ENCODE measurements at places on chromosomes 2 and 18.

DNA sequence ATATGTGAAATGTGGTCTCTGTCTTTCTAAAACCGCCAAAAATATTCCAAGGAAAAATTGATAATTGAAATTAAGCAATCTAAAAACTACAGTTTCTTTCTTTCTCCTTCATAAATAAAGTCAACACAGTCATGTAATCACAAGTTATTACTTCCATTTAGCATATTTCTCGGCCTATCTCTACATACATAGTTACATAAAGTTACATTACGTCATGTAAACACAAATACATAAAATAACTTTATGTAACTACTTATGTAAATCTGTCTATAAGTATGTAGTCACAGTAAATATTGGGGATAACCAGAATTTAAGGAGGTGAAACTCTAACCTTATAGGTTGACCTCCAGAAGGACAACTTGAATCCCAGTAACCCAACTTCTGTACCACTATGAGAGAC is 48.5 kb upstream of the PID1 start:
- DNase-seq, result no peak

- no peak for DNase-seq
These were observed 575 bp downstream of the TMEM150A start for GRCh38 chr2:85601771-85602475.

DNA sequence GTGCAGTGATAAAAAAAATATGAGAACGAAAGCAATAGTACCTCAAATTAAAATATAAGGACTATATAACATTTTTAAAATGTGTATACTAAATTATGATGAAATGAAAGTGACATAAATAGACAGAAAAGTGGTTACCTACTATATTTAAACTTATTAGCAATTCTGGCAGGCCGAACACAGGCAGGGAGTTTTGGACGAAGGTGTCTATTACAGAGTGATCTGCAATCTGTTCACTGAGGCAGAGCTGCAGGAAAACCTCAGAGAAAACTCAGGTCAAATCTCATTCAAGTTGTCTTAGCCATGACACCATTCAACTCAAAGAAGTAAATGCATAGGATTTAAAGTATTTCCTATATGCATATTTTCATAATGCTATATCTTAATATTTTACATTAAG is 274.8 kb upstream of the GULP1 start:
- DNase-seq, result no peak

DNA sequence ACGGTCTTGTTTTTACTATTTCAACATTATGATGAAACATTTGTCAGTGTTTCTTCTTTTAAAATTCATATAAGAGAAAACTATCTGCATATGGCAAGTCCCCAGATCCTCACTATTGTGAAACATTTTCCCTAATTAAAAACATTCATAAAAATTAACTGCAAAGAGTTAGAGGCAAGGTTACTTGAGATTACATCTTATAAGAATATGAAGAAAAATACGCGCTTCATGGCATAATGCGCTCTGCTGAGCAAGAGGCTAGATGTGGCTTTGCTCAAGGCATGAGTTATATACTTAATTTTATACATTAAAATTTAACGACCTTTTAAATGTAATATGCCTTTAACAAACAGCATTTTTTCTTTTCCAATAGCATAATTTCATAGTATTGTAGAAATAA is 166.4 kb upstream of the RPRM start:
- no peak for DNase-seq

DNA sequence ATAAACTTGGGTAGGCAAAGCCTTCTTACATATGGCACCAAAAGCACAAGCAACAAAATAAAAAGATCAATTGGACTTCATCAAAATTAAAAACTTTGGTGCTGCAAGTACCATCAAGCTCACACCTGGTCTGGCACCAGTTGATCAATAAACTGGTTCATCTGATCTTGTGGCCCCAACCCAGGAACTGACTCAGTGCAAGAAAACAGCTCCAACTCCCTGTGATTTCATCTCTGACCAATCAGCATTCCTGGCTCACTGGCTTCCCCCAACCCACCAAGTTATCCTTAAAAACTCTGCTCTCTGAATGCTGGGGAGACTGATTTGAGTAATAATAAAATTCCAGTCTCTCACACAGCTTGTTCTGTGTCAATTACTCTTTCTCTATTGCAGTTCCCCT is 8.4 kb downstream of the EPG5 start:
- DNase-seq, result no peak

DNA sequence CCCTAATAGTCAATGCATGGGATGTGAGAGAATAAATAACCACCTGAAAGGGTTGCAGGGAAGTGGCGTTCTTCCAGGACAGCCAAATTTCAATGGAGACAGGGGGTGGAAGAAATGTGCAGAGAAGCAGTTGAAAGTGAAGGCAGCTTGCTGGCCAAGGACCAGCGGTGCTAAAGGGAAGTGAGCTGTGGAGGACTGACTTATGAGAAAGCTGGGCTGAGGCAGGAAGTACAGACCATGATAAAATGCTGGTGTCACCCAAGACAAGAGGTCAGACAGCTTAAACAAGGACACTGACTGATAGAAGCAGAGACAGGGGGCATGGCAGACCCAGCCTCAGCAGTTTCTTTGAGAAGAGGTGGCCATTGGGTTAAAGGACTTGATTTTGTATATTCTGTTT is 106.7 kb downstream of the DTNB start:
- DNase-seq, result peak; percentile 51

- peak; percentile 71 for DNase-seq
These were observed 1.6 kb downstream of the KLHL29 start for GRCh38 chr2:23386339-23387220.

- peak; percentile 76 for DNase-seq
These were observed 18.8 kb upstream of the MREG start for GRCh38 chr2:216031960-216032689.

DNA sequence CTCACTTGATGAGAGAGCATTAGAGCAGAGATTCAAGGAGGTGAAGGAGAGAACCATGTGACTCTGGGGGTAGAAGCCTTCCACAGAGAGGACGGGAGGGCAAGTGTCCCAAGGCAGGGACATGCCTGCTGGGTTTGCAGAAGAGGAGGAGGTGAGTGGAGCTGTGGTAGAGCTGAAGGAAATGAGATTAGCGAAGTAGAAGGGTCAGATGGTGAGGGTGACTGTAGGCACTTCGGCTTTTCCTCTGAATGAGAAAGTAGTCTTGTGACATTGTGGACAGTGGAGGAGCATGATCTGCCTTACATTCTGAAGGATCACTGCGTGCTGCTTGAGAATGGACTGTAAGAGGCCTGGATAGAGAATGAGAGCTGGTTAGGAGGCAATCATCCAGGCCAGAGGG is 126.0 kb downstream of the NXPH2 start:
- DNase-seq, result no peak

DNA sequence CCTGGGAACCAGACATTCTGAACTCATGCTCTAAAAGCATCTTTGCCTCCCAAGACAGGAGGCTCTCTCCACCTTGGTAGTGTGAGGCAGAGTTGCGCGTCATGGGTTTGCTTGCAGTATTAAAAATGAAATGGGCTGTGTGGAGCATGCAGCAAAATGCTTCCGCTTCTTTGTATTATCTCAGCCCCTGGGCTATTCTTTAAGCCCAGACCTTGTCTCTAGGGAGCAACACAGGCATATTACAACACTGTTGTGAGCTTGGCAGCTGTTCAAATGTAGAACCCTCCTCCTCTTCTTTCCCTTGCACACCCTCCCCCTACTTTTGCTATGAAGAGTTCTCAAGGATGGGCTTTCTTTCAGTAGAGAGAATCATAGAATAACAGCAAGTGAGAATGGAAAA is 185.1 kb upstream of the LHCGR start:
- no peak for DNase-seq

- DNase-seq, result no peak
These were observed 69.6 kb upstream of the LRRTM1 start for GRCh38 chr2:80374105-80374504.

DNA sequence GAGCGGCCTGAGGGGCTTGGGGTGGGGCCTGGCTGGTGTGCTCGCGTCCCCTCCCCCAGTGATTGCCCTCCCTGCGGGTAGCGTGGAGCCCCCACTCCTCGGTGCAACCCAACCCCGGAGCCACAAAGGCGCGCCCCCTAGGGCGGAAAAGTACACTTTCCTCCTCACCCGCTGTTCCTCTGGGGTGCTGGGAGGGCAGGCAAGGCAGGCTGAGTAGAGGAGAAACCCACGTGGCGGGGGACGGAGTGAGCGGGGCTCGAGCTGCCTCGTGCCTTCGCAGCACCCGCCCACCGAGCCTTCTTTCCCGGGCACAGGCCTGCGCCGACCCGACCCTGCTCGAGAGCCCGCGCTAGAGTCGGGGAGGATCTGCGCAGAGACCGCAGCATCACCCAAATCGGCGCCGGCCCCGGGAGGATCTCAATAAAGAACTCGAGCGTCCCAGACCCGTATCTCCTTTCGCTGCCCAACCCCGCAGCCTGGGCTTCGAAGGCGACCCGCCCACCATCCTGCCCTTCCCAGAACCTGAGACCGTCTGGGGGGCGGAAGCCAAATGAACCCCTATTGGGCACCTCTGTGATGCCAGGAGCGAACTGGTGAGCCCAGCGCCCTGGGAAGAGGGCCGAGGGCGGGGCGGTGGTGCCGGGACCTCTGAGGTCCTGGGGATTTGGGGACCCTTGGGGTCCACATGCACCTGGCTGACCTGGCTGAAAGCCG is 1.5 kb downstream of the UCN start:
- DNase-seq, result no peak

GRCh38 chr2:88919087-88919738 is 227.7 kb downstream of the RPIA start:
- no peak for DNase-seq

DNA sequence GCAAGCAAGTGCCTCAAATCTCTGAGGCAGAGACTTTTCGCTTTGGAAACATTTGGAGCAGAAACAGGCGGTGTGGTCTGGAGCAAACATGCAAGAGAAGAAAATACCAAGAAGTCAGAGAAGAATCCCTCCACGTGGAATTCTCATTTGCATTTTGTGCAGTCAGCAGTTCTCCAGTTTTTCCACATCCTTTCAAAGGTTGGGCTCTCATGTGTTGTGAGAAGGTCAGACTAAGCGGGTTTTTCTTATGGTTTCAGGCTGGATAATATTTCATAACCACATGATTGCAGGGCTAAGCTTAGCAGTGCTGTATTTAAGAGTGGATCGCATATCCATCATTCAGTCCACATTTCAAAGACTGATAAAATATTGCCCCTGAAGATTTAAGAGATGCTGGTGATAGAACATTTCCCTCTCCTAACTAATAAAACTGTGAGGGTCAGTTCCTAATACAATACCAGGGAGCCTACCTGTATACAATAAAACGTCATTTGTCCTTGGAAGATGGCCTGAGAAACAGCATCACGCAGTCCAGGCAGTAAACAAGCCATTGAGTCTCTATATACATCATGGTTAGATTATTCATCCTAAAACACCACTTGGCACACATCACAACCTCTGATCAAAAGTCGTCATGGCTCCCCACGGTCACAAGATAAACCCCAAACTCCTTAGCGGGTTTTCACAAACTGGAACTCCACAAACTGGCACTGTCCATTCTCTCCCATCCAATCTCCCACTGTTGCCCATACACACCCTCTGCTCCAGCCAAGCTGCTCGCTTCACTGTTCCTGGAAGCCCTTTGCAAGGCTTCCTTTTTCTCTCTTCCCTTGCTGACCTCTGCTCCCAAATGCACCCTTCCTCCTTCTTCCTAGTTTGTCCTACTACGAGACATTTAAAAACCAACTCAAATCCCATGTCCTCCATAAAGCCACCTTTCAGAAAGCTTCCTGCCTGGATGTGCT is 31.5 kb downstream of the ANKRD44 start:
- no peak for DNase-seq

- no peak for DNase-seq
These were observed 102.3 kb downstream of the OSR1 start for GRCh38 chr2:19256121-19256601.

DNA sequence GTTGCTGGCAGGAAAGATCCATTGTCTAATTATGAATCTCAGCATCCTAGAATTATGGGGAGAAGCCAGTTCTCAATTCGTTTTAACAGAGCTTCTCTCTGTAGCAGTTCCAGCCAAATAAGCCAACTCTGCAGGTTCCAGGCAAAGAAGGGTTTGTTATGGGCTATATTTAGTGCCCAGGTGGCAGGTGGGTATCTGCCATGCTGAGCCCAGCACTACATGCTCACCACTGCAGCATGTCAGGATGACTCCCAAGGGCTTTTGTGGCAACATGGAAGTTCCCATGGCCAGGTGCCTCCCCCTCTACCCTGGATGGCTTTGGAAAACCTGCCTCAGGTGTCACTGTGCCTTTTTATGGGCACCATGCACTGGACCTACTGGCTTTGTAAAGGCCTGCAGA is 137.7 kb upstream of the MSH6 start:
- DNase-seq, result no peak

DNA sequence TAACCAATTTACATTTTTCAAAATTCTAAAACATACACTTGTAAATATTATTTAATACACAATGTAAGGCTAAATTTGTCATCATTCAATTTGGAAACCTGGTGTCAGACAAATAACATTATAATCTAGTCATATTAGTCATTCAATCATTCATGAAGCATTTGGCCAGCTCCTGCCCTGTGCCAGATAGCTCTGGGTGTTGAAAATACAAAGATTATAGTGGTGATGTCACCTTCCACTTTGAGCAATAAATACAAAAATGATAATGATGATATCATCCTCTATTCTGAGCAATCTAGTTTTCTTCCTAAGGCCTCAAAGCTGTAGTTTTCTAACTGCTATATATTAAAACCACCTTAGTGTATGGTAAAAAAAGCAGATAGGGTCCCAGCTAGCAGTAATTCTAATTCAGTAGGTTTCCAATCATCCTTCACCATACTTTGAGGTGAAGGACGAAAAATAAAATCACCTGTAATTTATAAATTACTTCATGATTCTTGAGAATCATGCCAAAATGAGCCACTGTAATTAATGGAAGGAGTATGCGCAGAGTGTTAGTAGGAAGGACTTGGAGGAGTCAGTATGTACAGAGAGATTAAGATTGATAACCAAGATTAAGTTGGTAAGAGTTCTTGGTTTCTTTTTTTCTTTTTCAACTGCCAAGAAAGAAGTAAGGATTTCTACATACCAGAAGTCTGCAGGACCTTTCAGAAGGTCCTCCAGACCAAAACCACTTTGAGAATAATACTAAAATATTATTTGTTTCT is 23.2 kb downstream of the MEMO1 start:
- no peak for DNase-seq

- DNase-seq, result no peak
These were observed 256.0 kb upstream of the HNMT start for GRCh38 chr2:137708311-137708710.

GRCh38 chr18:78405763-78406162 is 573.9 kb upstream of the SALL3 start:
- no peak for DNase-seq

DNA sequence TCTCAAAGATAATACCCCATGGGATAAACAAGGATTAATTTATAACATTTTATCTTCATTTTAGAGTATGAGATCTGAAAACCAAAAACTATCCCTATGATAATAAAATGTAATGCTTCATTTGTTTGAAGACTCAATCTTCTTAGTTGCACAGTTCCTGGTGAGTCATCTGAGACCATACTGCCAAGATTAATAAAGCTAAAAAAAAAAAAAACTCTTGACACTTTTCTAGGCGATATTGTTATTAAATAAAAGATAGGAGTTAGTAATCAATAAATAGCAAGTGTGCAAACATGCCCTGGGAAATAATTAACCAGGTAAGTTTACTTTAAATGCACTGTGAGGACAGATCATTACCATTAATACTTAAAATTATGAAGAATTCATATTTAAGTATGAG is 83.9 kb downstream of the RPE start:
- DNase-seq, result no peak

Measured in GM06990 (cell line).